Stimulated activated CD8-positive, alpha-beta memory T cell treated with anti-CD3 and anti-CD28 coated beads, Interleukin-7, amount 100 ng/mL, for 1 hour (primary cell): ENCODE measurements at places on chromosomes 3 and 15.

DNA sequence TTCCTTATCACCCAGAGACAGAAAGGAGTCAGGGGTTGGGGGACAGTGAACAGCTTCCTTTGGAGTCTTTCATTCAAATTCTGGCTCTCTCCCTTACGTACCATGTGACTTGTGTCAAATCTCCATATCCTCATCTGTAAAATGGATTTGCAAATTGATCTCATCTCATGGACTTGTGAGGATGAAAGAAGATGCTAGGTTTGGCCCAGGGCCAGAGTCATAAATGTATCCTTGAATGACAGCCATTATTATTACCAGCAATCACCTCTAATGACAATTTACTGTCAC, 67.8 kb upstream of the POLG start:
- no peak for DNase-seq

GRCh38 chr15:72358650-72359171, 17.1 kb downstream of the HEXA start:
- DNase-seq: no peak

GRCh38 chr15:89978914-89979313, 22.2 kb upstream of the ZNF710 start:
- DNase-seq: no peak

- no peak for DNase-seq
Observed at GRCh38 chr3:68458581-68458980, 473.8 kb downstream of the TAFA4 start.

GRCh38 chr3:107831590-107831989, 259.2 kb downstream of the CD47 start:
- DNase-seq: no peak

- DNase-seq: no peak
Observed at GRCh38 chr15:68614286-68615035, 35.7 kb downstream of the CORO2B start.

DNA sequence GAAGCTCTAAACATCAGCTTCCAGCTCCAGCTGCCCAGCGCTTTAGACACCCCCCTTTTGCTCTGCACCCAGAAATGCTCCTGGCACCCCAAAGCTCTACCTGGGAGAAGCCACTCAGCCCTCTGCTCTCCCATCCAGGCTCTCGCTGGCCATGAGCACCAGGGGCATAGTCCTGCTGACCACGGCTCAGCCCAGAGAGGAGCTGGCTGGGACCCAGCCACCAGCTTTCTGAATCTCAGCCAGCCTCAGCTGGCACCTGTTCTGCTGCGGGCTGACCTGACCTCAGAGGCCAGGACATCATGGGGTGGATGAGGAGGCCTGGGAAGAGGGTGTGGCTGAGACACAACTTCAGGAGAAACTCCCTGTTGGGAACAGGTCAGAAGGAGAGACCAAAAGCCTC, 8.6 kb downstream of the NTRK3 start:
- DNase-seq: no peak

DNA sequence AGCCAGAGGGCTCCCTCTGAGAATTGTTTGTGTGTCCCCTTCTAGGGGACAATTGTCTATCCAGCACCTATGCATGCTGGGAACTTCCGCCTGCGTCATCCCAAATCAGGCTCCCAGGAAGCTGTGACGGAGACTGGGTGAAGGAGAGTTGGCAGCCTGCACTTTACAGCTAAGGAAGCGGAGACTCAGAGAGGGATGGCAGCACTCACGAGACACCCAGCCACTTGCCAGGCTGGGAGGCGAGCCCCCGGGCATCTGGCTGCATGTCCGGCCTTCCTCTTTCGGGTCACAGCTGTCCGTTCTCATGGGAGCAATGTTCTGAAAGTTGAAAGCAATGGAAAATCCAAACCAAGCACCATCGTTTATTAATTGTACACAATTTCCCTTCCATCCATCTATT, 45.5 kb upstream of the SLC6A11 start:
- no peak for DNase-seq

DNA sequence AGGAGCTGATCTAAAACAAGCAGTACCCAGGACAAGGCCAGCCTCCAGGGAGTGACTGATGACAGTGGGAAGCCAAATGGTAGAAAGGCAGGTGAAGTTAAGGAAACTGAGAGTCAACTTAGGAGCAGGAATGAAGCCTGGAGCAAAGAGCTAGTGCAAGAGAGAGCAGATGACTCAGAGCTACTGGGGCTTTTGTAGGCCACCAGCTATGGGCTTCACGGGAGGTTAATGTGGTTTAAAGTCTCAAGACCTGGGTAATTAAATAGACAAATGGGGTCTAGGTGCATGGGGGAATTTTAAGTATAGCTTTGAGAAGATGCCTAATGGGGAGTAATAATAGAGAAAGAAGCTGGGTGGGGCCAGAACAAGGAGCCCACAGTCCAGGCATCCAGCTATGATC, 3.1 kb downstream of the CD86 start:
- DNase-seq: no peak

- DNase-seq: no peak
Observed at GRCh38 chr3:128488636-128488990, 4.4 kb downstream of the GATA2 start.

DNA sequence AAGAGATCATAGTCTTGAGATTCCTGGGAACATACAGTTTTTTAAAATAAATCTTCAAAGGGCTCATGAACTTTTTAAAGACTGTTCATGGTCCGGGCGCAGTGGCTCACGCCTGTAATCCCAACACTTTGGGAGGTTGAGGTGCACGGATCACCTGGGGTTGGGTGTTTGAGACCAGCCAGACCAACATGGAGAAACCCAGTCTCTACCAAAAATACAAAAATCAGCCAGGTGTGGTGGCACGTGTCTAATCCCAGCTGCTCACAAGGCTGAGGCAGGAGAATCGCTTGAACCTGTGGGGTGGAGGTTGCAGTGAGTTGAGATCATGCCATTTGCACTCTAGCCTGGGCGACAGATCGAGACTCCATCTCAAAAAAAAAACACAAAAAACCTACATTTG, 41.4 kb upstream of the EIF3J start:
- no peak for DNase-seq

DNA sequence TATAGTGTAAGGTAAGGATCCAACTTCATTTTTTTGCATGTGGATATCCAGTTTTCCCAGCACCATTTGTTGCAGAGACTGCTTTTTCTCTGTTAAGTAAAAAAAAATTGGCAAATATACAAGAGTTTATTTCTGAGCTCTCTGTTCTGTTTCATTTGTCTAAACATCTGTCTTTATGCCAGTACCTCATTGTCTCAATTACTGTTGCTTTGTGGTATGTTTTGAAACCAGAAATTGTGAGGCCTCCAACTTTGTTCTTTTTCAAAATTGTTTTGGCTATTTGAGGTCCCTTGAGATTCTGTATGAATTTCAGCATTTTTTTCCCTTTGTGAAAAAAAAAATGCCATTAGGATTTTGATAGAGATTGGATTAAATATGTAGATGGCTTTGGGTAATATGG, 150.5 kb downstream of the MINAR1 start:
- DNase-seq: no peak

- DNase-seq: no peak
Observed at GRCh38 chr3:186418671-186419145, 56.7 kb upstream of the DGKG start.

- no peak for DNase-seq
Observed at GRCh38 chr3:65619451-65619881, 419.3 kb downstream of the MAGI1 start.

DNA sequence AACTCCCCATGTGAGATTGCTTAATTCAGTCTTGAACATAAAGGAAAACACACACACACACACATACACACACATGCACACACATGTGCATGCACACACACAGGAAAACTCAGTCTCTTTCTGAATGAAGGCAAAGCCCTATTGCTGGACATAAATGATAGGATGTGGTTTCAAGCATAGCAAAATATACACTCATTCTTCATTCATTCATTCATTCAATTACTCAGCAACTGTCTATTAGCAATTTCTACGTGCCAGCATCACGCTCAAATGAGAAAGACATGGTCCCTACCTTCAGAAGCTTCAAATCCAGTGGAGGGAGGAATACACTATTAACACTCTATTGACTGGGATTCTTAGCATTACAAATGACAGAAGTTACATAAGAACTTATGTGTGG, 41.8 kb upstream of the UBE2E2 start:
- no peak for DNase-seq

DNA sequence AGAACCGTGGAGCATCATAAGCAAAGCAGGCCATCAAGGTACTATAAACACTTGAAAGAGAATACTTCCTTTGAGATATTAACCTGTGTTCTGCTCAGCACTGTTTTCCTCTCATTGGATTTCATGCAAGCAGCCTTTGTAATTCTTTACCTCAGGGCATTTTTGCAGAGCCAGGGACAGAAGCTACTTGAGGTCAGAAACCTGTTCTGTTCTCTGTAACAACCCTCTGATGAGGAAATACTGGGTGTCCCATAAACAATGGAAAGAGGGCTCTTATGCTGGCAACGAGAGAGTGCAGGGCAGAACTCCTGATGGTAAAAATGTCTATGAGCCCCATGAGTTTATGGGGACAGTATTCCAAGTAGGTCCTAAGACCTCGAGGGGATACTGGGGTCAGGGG, 66.0 kb downstream of the DCLK3 start:
- no peak for DNase-seq

GRCh38 chr3:153295901-153296300, 133.9 kb downstream of the RAP2B start:
- no peak for DNase-seq

- no peak for DNase-seq
Observed at GRCh38 chr3:19264424-19264823, 116.1 kb downstream of the KCNH8 start.

DNA sequence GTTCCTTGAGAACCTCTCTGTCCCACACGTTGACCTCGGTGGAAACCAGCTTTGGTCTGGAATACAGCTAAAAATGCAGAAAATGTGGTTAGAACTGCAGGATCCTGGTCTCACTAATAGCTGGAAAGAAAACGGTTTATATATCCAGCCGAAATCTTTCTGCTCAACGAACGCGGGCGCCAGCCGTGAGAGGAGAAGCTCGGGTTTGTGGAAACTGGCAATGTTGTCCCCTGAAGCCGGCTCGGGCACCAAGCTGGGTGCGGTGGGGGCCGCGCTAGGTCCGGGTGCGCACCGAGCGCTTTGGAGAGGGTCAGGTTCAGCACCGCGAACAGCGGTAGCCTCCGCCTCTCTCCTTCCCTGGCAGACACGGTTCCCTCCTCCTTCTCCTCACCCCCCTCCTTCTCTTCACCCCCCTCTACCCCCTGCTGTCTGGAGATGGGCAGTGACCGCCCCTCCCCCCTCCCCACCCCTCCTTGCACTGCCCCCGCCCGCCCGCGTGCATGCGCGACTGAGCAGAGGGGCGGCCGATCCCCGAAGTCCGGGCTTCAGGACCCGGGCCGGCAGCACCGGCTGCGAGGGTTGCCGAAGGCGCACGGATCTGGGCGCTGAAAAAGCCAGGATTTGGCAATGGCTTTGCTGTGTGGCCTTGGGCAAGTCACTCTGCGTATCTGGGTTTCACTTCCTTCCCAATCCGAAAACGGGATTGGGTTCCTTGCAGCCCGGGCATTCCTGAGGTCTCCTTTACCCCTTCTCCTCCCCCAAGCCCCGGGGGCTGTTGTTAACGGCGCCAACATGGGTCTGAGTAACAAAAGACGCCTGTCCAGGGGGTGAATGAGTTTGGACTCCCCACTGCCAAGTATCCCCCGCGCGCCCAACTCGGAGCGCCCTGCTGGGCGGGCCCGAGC, at the start of gene SKOR1:
TSS of gene SKOR1 (plus strand) at position 534 of the 905 bp plus-strand sequence. CDS start at position 628, 94 bp downstream.
- DNase-seq: no peak

- DNase-seq: no peak
Observed at GRCh38 chr3:156037356-156037755, 83.0 kb upstream of the KCNAB1 start.

DNA sequence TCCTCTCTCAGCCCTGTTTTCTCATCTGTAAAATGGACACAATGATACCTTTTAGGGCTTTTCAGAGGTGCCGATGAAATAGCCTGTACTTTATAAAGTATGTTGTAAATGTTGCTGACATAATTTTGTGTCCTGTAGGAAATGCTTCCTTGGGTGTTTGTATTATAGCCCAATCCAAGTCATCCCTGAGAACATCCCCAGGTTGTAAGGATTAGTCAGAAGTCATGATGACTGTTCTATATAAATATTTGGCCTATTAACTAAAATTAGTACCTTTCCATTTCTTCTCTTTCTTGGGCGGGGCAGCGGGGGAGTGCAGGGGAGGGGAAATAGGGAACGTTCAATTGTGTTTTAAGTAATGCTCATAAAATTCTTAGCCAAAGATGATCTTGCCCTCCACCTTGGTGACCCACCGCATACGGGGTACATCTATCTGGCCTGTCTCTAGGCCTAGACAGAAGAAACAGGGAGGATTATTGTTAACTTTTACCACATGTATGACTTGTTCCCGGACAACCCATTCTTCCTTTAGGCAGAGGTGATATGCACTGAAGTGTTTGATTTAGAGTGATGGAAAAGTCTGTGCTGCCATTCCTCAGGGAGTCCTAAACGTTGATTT, 120.7 kb downstream of the VGLL4 start:
- DNase-seq: no peak

GRCh38 chr3:110940055-110940454, 131.6 kb upstream of the NECTIN3 start:
- DNase-seq: no peak

- DNase-seq: no peak
Observed at GRCh38 chr15:70672081-70672480, 91.3 kb downstream of the UACA start.

DNA sequence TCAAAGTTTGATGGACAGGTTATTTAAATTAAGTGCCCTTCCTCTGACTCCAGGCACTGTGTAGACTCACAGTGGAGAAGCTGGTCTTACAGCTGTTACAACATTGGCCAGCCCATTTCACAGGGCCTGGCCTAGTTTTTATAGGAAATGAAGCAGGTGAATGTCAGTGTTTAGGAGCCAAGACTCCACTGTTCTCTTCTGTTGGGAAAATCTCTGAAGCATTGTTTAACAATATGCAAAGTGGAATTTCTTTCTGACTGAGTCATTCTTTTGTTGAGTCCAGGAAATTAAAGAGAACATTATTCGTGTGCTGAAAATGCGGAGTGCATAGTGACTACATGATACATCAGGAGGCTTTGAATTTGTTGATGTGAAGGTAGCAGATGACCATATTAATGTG, 64.7 kb downstream of the ARRDC4 start:
- no peak for DNase-seq

GRCh38 chr3:14256561-14257342, 78.1 kb downstream of the LSM3 start:
- no peak for DNase-seq

DNA sequence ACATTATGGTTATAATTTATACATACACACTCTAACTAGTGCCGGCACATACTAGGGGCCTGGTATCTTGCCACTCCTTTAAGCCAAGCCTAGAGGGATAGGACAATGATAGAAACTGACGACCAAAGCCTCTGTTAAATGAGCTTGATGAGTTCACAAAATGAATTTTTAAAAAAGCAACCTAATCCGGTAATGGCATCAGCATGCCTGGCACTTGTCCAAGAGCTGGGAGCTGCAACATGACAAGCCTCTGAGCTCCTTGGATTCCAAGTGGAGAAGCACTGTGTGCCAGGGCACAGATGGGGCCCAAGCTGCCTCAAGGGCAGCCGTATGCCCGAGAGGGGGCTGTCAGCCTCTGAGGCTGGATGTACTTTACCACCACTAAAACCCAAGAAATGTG, 9.7 kb downstream of the ETV5 start:
- DNase-seq: no peak
